Left renal pelvis (tissue), 4 donors: ENCODE measurements at places on chromosomes 6 and 20. TPM values are rescaled to one million over a fixed set of nuclear protein-coding genes. Genes with fewer than 3 reads are reported as not detected.

The TP53TG5 gene
- polyA plus RNA-seq = 0.69 TPM

DNA sequence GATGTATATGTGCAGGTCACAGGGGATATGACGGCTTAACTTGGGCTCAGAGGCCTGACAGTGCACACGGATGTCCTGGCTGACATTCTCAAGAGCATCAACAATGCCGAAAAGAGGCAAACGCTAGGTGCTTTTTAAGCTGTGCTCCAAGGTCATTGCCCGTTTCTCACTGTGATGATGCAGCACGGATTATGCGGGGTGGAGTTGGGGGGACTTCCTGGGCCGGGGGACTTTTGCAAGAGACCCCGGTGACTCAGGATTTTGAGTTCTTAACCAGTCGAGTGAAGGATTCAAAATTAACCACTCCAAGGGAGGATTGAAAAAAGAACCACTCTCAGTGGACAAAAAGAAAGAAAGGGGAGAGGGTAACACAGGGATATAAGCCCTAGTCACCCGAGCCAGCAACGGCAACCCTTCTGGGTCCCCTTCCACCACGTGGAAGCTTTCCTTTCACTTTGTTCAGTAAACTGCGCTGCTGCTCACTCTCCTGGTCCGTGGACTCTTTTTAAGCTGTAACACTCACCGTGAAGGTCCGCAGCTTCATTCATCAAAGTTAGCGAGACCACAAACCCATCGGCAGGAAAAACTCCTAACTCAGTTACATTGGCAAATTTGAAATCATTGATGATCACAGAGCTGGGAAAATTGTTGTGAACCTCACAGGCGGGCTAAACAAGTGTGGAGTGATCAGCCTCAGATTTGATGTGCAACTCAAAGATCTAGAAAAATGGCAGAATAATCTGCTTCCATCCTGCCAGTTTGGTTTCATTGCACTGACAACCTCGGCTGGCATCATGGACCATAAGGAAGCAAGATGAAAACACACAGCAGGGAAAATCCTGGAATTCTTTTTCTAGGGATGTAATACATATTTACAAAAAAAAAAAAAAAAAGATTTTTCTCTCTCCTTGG, 199.3 kb downstream of the ARID1B start:
- DNase-seq = no peak

- DNase-seq = no peak
Observed at GRCh38 chr6:67129780-67130179, 1422.8 kb upstream of the EYS start.

DNA sequence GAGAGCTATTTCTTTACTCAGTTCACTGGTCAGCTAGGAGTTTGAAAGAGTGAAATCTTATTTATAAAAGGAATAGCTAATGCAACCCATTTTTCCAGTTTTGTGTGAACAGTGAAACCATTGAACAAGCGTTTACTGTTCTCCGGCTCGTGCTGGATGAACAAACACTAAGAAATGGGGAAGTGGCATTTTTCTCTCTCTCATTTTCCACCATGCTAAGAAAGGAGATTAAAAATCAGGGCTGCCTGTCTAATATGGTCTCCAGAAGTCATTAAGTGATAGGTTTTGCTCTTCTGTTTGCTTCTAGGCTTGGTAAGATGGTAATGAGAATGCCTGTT, 774 bp upstream of the SFT2D1 start:
- no peak for DNase-seq

GRCh38 chr6:43399932-43400487, 27.3 kb upstream of the ABCC10 start:
- DNase-seq = no peak

DNA sequence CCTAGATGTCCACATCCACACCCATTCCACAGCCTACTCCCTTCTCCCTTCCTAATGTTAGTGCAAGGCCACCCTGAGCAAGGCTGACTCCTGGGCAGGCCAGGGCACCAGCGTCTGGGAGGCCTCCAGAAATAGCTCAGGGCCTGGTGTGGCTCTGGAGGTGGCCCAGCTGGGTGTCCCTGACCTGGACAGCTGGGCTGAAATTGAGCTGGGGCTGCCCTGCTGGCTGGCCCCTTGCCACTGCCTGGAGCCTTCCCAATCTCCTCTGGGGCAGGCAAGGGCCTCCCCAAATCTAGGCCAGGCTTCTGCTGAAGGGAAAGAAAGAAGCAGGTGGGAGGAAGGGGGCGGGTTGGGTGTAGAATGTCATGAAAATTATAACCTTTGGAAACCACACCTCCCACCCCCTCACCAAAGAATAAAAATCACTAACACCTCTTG, 2.1 kb downstream of the FAM110A start:
- DNase-seq = no peak
